Stimulated activated CD4-positive, alpha-beta T cell treated with anti-CD3 and anti-CD28 coated beads, Interleukin-4, amount 100 ng/mL, for 4 hours (primary cell): ENCODE measurements at places on chromosomes 7 and 10.
A peak's percentile ranks its signal among the peaks of the same experiment; 100 is the strongest.

DNA sequence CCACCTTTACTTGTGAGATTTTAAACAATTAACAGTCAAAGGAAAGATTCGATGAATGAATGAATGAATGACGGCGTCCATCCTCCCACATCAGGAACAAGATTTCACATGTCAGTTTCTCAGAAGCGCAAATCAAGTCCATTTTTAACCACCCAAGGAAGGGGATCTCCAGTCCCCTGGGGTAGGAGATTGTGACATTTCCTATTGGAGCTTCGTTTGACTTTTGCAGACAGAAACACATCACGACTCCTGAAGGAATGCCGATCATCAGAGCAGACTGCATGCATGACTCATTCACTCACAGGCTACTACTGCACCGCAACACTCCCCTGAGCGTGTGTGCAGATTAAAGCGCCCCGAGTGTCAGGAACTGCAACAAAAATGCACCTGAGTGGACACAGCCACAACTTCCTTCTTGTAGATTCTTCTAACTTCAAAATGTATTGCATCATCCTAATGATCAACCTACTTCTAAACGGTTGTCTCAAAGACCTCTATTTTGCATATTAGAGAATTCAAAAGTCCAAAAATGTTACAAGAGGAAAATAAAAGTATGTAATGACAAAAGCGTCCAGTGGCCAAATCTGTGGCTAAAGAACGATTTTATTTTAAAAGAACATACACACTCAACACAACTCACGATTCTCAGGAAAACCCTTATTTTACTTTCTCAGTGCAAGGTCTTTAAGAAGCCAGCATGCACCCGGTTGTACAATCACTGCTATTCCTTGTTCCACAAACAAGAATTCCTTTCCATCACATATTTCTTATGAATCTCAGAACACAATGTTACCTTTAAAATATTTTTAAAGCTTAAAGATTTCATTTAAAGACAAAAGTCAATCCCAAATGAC, 172.6 kb downstream of the FAM107B start:
- DNase-seq: no peak

DNA sequence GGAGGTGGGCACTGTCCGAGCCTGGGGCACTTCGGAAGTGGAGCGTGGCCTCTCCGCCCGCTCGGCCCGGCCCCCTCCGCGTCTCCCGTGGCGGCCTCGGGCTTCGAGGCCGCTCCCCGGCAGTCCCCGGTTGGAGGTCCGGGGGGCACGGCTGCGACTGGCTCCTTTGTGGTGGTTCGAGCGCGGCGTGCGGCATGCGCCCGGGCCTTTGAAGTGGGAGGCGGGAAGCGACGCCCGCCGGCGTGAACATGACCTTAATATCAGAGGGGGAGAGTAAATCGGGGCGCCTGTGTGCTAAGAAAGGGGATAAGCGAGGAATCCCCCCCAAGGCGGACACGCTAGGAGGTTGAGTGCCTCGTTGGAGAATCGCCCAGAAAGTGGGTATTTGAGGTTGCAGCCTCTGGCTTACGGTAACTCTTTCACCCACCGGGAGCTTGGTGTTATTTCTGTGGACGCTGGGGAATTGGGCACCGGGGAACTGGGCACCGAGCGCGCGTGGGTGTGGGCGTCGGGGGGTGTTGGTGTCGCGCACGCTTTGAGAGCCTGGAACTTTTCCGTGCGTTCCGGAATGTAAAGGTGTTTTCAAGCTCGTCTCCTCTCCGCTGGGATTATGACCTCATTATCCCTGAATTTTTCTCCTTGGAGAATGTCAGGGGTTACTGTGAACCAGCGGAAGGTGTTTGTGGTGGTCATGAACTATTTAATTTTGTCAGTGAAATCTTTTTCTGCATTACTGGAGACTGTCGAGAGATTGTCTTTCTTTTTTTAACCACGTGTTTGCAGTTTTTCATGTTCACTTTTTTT, 660 bp downstream of the SUV39H2 start:
- peak; percentile 28 for DNase-seq

- no peak for DNase-seq
These were observed 187.6 kb upstream of the ITGB1 start for GRCh38 chr10:33145451-33146188.

- no peak for DNase-seq
These were observed 68.5 kb downstream of the GNAT3 start for GRCh38 chr7:80443325-80443724.

GRCh38 chr10:129971381-129972144, 7.5 kb upstream of the EBF3 start:
- DNase-seq: peak; percentile 32

DNA sequence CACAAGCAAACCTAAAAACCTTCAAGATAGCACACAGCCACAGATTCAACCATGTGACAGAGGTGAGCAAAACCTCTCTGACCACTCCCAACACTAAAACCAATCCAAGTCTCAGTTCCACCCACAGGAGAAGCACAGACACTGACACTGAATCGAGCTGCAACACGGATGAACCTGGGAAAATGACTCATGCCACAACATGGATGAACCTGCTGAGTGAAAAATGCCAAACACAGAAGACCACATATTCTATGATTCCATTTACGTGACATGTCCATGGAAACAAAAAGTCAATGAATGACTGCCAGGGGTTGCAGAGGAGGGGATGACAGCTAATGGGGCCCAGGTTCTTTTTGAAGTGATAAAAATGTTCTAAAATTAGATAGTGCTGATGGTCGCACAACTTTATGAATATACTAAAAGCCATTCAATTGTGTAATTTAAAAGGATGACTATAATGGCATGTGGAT, 22.0 kb downstream of the CYTH3 start:
- no peak for DNase-seq

- no peak for DNase-seq
These were observed 1.1 kb downstream of the GGCT start for GRCh38 chr7:30503274-30504212.
